Gastroesophageal sphincter (tissue), 4 donors: ENCODE measurements at places on chromosomes 12 and 14. TPM values are rescaled to one million over a fixed set of nuclear protein-coding genes. Genes with fewer than 3 reads are reported as not detected.

DNA sequence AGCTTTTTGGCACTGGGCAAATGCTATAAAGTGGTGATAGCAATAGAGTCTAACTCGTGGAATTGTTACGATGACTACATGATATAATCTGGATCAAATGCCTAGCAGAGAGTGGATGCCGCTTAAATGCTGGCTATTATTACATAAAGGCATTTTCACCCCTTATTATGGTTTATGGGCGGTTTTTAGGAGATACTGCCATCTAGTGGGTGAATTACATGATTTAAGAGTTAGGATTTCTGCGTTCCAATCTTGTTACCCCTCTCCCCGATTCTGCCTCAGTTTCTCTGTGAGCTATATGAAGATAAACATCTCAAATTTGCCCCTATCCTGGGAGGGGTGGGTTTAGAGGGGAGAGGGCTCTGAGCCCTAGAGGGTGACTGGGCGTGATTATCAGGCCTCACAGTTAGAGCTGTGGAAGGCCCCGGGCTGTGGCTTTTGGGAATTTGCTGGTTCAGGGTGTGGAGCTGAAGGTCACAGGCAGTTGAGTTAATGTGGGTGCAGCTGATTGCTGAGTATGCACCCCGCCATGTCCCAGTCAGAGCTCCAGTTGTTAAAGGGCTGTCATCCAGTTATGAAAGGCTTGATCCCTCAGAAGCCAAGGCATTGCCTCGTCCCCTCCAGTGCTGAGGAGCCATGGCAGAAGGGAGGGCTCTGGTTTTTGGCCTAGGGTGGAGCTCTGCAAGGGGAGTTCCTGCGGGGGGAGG is 14.4 kb downstream of the CLSTN3 start:
- peak; percentile 45 for ATAC-seq

GRCh38 chr14:104976198-104977007 is 1.8 kb downstream of the AHNAK2 start:
- peak; percentile 23 for ATAC-seq

DNA sequence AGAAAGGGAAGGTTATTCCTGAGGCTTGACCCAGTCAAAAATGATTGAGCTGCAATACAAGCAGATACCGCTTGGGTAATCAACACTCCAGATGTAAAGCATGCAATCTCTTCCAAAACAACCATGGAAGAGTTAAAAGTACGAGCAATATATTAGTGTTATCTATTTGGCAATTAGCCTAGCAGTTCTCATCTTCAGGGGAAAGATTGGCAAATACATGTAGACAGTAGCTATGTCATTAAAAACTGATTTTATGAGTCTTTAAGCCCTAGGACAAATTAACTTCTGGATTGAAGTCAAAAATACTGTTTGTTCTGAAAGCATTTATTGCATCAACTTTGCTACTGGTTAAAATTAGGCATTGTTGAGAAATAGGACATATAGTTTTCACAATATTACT is 9.3 kb upstream of the GYS2 start:
- no peak for ATAC-seq

GRCh38 chr14:72864712-72865365 is 29.1 kb downstream of the DPF3 start:
- no peak for ATAC-seq

SERPINA1 gene
- total RNA-seq: 2.8 TPM

GRCh38 chr12:124967016-124967739 is 21.8 kb downstream of the DHX37 start:
- ATAC-seq: no peak
